ENCODE measurements at places on chromosomes 12 and 14.

GRCh38 chr12:71090971-71091370, 66.8 kb downstream of the TSPAN8 start:
- DNase-seq, result no peak

- no peak for DNase-seq
Measured at GRCh38 chr14:73375861-73376260, 82.5 kb downstream of the NUMB start.

GRCh38 chr14:50773632-50774541, 57.1 kb downstream of the NIN start:
- DNase-seq, result peak; percentile 33

DNA sequence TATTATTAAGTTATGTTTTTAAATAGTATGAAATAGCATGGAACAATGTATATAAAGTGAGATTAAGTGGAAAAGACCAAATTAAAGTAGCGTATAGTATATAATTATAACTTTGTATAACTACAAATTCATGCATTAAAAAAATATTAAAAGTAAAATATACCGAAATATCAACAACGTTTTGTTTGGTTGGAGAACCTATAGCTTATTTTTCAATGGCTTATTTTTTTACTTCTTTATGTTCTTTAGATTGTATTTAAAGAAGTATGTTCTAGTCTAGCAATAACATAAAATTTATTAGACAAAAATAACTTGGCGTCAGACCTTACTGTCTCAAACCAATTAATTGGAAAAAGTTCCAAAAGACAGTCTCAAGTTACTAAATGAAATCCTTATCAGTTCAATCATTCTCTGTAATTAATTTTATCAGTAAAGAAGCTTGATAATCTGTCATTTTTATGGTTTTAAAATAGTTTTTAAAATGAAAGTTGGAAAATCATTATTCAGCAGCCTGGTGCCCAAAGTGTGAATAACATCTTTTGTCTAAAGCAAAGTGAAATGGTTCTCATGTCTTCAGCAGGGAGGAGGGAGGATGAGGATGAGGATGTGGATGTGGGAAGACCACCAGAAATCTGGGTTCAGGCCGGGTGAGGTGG, 46.7 kb downstream of the IRAK3 start:
- DNase-seq, result no peak

DNA sequence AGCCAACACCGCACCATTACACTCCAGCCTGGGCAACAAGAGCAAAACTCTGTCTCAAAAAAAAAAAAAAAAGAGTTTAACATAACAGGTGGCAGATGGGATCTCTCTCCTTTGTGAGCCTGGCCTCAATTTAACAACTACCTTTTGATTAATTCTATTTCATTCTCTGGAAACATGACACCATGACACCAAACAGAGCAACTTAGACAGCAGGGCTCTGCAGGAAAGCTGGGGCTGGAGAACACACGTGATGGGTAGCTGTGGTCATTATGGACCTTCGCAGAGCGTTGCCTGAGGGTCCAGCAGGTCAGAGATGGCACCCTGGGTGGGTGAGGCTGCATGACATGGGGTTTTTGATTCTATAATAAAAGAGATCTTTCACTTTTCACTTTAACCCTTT, 1.7 kb upstream of the DGLUCY start:
- DNase-seq, result no peak

- no peak for DNase-seq
Measured at GRCh38 chr14:57816568-57817284, 49.2 kb downstream of the SLC35F4 start.

- no peak for DNase-seq
Measured at GRCh38 chr12:15787778-15788177, 1.4 kb downstream of the EPS8 start.
